Ovary (tissue), 10 donors: ENCODE measurements at places on chromosomes 12 and 14.

DNA sequence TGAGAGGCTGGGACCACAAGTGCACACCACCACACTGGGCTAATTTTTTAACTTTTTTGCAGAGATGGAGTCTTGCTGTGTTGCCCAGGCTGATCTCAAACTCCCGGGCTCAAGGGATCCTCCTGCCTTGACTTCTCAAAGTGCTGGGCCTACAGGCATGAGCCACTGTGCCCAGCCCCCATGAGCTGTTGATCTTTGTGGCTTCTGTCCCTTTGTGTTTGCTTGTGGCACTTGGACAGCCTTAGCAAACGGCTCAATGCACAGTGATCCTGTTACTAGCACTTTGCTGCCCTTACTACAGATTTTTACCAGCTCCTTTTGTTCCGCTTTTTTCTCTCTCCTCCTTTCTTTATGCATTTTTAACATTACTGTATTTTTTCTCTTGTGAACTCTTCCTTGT, 25.3 kb upstream of the EVL start:
- no peak for DNase-seq

GRCh38 chr14:101584055-101584859, 23.0 kb downstream of the DIO3 start:
- DNase-seq, result no peak

GRCh38 chr12:102957339-102958050, at the start of gene ASCL1:
Gene ASCL1, plus strand, starts transcription at chr12:102957674. Its CDS starts 571 bp downstream, at chr12:102958245.
- no peak for DNase-seq

DNA sequence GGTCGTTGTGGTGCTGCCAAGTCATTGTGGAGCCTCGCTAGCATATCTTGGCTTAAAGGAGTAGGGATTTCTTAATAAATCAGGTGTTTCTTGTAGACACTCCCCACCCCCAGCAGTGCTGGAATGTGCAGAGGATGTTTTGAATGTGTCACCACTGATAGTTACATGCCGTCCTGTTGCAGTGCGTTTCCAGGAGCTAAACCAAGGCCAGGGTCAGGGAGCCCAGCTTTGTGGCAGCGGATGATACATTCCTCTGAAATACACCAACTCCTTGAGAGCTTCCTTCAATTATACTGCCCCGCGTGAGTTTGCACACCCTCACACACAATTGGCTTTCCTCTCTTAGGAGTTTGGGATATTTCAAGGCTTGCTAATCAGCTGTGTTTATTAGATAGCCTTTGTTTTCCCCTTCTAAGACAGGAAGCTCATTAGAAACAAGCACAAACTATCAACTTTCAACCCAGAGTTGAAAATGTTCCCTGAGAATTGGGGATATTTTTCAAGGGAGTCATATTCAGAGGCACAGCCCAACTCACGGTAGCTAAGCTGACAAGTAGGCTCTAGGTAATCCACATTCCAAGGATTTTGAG, 154.9 kb downstream of the C12orf75 start:
- DNase-seq, result peak; percentile 42
